ENCODE measurements at places on chromosomes 2 and 18. TPM values are rescaled to one million over a fixed set of nuclear protein-coding genes. Genes with fewer than 3 reads are reported as not detected.

Gene LYPD1
- 57.0 TPM for total RNA-seq

Gene SAG
- total RNA-seq: not detected

Gene PREB
- 27.2 TPM for total RNA-seq

Gene MEP1B
- not detected for total RNA-seq

Gene TRPM8
- total RNA-seq: not detected

Gene SLC5A7
- total RNA-seq: 0.53 TPM

Gene HOXD10
- total RNA-seq: 86.1 TPM

Gene HTR2B
- total RNA-seq: 16.9 TPM

Gene REG3G
- total RNA-seq: not detected

Gene AMER3
- total RNA-seq: 0.23 TPM

Gene NDC80
- total RNA-seq: 7.4 TPM

Gene CAPN13
- total RNA-seq: 2.0 TPM

Gene ID2
- 607 TPM for total RNA-seq

Gene ABHD1
- total RNA-seq: 0.47 TPM

Gene GNAL
- 1.8 TPM for total RNA-seq

Gene CFAP210
- total RNA-seq: 0.23 TPM

Gene CFAP221
- 15.8 TPM for total RNA-seq

Gene ZNF514
- 25.3 TPM for total RNA-seq

Gene TRABD2A
- total RNA-seq: 1.1 TPM

Gene PTPRN
- 0.88 TPM for total RNA-seq

Gene ANKRD30B
- total RNA-seq: not detected

Gene TRIM43
- total RNA-seq: 0.18 TPM

Gene SUCLG1
- 140 TPM for total RNA-seq

Gene ANKRD39
- 10.6 TPM for total RNA-seq

Gene LIMS2
- total RNA-seq: 13.8 TPM

Gene PPM1B
- total RNA-seq: 69.2 TPM

Gene SERPINB12
- total RNA-seq: not detected

Gene PROKR1
- total RNA-seq: 0.23 TPM

Gene SLC9A2
- total RNA-seq: 5.7 TPM

Gene NAGK
- total RNA-seq: 50.1 TPM

Gene UPP2
- 2.4 TPM for total RNA-seq

Gene PLEK
- total RNA-seq: 7.6 TPM

Gene CXCR1
- total RNA-seq: 1.4 TPM

Gene SCN9A
- total RNA-seq: 5.0 TPM

Gene RNMT
- total RNA-seq: 40.0 TPM

Gene LAMA3
- total RNA-seq: 2.3 TPM

Gene MYL12A
- 320 TPM for total RNA-seq

Gene TBR1
- 0.29 TPM for total RNA-seq

Gene LMAN1
- 102 TPM for total RNA-seq

Gene ASPRV1
- total RNA-seq: 3.4 TPM

Gene AKAIN1
- not detected for total RNA-seq

Gene C2orf92
- 8.4 TPM for total RNA-seq

Gene CRYGC
- not detected for total RNA-seq

Data from metanephros (tissue), 2 donors.